Naive thymus-derived CD8-positive, alpha-beta T cell (primary cell): ENCODE measurements at places on chromosomes 12 and 14.
A peak's percentile ranks its signal among the peaks of the same experiment; 100 is the strongest.

DNA sequence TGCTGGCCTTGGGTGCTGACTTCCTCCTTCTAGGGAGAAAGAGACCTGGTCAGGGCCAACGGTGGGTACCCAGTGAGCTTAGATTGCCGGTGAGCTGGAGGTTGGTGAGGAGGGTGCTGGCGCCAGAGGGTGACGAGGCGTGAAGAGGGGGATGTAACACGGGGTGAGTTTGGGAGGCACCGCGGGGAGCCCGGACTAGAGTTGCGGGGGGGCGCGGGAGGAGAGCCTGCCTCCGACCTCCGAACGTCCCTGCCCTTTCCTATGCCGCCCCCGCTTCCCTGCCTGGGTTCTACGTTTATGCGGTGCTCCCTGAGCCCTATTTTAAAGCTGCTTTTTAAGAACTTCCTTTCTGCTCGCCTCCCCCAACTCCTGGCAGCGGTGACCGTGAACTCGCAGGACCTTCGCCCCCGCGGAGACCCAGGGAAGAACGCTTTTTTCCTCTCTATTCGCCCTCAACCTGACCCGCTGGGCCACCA lies 18.6 kb downstream of the OR6S1 start:
- H3K27ac ChIP-seq: no peak overlapping the region
- DNase-seq: no peak
- peak overlapping the region; percentile 60 for H3K4me3 ChIP-seq
- no peaks in the 10 kb centered on the region for H3K27me3 ChIP-seq
- no peaks in the 10 kb centered on the region for H3K36me3 ChIP-seq
- H3K4me1 ChIP-seq: peaks cover 58% of the 10 kb centered on the region

DNA sequence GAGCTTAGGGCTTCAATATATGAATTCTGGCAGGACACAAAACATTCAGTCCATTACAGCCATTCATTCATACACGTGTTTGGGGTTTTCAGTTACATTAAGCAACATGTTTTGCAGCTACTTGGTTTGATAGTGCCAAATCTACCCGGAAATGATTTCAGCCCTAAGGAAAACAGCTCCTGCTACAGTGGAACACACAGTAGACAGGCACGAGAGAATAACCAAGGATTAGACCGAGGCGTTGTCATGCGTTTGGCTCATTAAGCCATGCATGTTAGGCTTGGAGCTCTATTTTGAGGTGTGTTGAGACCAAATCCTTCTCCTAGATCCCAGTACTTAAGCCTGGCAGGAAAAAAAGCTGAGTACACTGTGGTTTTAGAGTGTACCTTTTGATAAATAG lies 177.4 kb downstream of the PRKCH start:
- H3K4me1 ChIP-seq: peaks cover 78% of the 10 kb centered on the region
- H3K4me3 ChIP-seq: no peak overlapping the region
- peaks cover 8% of the 10 kb centered on the region for H3K36me3 ChIP-seq
- no peak for DNase-seq
- no peaks in the 10 kb centered on the region for H3K27me3 ChIP-seq

DNA sequence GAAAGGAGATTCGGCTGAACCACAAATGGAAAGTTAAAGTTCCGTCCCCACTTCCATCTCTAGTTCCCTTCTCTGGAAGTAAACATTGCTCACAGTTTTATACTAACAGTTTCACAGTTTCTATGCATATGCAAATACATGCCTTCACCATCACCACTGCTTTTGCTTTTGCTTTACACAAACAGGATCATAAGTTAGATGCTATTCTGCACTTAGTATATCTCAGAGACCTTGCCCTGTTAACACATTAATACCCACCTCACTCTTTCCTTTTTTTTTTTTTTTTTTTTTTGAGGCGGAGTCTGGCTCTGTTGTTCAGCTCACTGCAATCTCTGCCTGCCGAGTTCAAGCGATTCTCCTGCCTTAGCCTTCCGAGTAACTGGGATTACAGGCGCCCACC lies 890 bp downstream of the TEP1 start:
- peak overlapping the region; percentile 95 for H3K4me3 ChIP-seq
- H3K27me3 ChIP-seq: no peaks in the 10 kb centered on the region
- no peaks in the 10 kb centered on the region for H3K36me3 ChIP-seq
- no peak for DNase-seq

DNA sequence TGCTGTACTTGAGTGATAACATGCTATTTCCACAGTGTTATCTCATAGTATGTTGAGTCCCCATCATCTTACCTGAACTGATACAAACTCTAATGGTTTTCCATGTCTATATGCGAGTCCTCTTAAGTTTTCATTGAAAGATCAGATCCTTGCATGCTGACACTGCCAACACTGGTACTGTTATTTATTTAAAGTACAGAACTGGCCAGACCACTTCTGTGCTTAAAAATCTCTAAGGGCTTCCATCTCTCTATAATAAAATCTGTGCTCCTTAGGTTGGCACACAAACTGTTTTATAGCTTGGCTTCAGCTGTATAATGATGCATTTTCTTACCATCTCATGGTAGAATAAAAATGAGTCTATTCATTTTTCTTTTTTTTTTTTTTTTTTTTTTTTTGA lies 188.1 kb downstream of the ERC1 start:
- H3K4me1 ChIP-seq: no peaks in the 10 kb centered on the region
- H3K27ac ChIP-seq: no peak overlapping the region
- H3K27me3 ChIP-seq: no peaks in the 10 kb centered on the region
- H3K36me3 ChIP-seq: peaks cover 7% of the 10 kb centered on the region

GRCh38 chr14:58731465-58732293 lies 93.9 kb downstream of the DACT1 start:
- no peak overlapping the region for H3K27ac ChIP-seq
- H3K36me3 ChIP-seq: no peaks in the 10 kb centered on the region
- DNase-seq: no peak

GRCh38 chr12:79275631-79276030 lies 411.1 kb downstream of the SYT1 start:
- no peak overlapping the region for H3K27ac ChIP-seq
- peaks cover 2% of the 10 kb centered on the region for H3K27me3 ChIP-seq
- H3K4me3 ChIP-seq: no peak overlapping the region
- H3K4me1 ChIP-seq: no peaks in the 10 kb centered on the region
- no peaks in the 10 kb centered on the region for H3K36me3 ChIP-seq
- DNase-seq: no peak

GRCh38 chr14:104724981-104725771 lies 1.1 kb downstream of the ADSS1 start:
- peaks cover 3% of the 10 kb centered on the region for H3K4me1 ChIP-seq
- DNase-seq: no peak
- H3K27me3 ChIP-seq: no peaks in the 10 kb centered on the region
- peak overlapping the region; percentile 11 for H3K27ac ChIP-seq
- H3K36me3 ChIP-seq: no peaks in the 10 kb centered on the region

DNA sequence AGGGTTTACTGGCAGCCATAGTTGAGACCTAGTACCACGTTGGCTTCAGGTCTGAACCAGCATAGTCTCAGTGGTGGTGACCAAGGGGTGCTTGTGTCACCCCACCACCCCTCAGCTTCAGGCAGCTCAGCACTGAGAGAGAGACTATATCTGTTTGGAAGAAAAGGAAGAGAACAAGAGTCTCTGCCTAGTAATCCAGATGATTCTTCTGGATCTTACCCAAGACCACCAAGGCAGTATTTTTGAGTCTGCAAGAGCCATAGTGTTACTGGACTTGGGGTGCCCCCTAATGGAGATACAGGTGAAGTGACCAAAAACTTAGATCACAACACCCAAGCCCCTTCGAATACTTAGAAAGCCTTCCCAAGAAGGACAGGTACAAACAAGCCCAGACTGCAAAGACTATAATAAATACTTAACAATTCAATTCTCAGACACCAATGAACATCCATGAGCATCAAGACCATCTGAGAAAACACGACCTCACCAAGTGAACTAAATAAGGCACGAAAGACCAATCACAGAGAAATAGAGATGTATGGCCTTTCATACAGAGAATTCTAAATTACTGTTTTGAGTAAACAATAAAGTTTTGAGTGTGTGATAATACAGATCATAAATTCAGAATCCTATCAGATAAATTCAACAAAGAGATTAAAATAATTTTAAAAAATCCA lies 107.0 kb downstream of the HELB start:
- no peak overlapping the region for H3K4me3 ChIP-seq
- DNase-seq: no peak
- peaks cover 19% of the 10 kb centered on the region for H3K27me3 ChIP-seq
- no peaks in the 10 kb centered on the region for H3K4me1 ChIP-seq

DNA sequence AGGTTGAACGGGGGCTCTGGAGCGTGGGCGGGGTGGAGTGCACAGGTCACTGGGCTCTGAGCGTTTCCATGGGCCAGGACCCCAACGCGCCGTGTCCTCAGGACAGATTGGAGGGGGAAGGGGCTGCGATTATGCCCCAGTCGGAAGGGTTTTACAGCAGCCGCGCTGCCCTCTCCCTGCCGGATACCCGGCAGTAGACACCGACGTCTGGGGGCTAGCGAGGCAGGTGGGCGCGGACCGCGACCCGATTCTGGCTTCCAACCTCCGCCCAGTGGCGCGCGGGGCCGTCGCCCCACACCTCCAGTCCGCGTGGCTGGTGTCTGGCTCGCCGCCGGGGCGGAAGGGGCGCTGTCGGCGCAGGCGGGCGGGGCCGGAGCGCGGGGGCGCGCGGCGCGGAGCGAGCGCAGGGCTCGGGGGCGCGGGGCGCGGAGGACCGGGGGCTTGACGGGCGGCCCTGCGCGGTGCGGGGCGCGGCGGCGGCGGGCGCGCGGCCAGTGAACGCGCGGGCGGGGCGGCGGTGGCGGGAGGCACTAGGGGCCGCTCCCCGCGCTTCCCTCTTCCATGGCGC lies 2.4 kb upstream of the KIF26A start:
- no peaks in the 10 kb centered on the region for H3K36me3 ChIP-seq
- H3K27me3 ChIP-seq: peaks cover 30% of the 10 kb centered on the region
- no peak for DNase-seq
- no peak overlapping the region for H3K4me3 ChIP-seq
- H3K4me1 ChIP-seq: peaks cover 2% of the 10 kb centered on the region
- no peak overlapping the region for H3K27ac ChIP-seq

- H3K27ac ChIP-seq: no peak overlapping the region
- DNase-seq: no peak
- H3K4me1 ChIP-seq: no peaks in the 10 kb centered on the region
- H3K36me3 ChIP-seq: no peaks in the 10 kb centered on the region
- peaks cover 2% of the 10 kb centered on the region for H3K27me3 ChIP-seq
These were observed 123.5 kb downstream of the CAPZA3 start for GRCh38 chr12:18861287-18861858.

DNA sequence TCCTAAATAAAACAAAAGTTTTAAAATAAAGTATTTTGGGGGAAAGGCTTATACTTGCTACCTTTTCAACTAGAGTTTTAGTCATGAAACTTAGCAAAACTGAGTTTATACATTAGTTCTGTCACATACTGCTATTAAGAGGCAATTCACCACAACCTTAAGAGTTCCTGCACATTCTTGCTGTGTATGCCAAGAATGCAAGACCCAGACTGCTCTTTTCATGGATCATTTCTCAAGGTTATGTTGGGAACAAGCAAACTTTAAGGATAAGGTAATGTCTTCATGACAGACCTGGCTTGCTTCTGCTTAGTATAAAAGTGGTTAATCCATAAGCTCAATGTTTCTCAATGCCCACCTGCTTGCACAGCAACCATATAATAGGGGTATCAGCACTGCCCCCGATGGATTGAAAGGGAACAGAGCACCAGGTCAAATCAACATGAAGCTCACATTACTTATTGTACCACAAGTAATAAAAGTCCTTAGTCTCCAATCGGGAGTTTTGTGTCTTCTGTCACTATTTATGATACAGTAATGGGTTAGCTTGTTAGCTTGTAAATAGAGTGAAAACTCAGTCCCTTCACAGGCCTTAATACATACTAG lies 67.6 kb downstream of the KIF21A start:
- H3K36me3 ChIP-seq: no peaks in the 10 kb centered on the region
- no peak overlapping the region for H3K4me3 ChIP-seq
- H3K27ac ChIP-seq: no peak overlapping the region
- DNase-seq: no peak

DNA sequence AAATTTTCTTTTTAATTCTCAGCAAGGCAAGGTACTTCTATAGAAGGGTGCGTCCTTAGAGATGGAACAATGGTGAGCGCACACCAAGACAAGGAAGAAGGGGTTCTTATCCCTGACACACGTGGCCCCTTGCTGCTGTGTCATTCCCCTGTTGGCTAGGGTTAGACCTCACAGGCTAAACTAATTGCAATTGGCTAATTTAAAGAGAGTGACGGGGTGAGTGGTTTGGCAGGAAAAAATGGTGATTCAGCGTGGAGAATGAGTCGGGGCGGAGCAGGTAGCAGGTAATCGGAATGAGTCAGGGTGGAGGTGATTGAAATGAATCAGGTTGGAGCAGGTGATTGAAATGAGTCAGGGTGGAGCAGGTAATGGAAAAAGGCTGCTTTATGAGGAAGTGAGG lies 36.3 kb upstream of the HECTD1 start:
- no peak for DNase-seq
- H3K27me3 ChIP-seq: peaks cover 5% of the 10 kb centered on the region
- peaks cover 12% of the 10 kb centered on the region for H3K4me1 ChIP-seq
- no peak overlapping the region for H3K4me3 ChIP-seq
- H3K27ac ChIP-seq: no peak overlapping the region
- no peaks in the 10 kb centered on the region for H3K36me3 ChIP-seq

GRCh38 chr14:75725481-75725880 lies 64.4 kb downstream of the TTLL5 start:
- no peaks in the 10 kb centered on the region for H3K27me3 ChIP-seq
- H3K27ac ChIP-seq: no peak overlapping the region
- no peak overlapping the region for H3K4me3 ChIP-seq

GRCh38 chr12:88432531-88433490 lies 147.5 kb downstream of the KITLG start:
- H3K4me3 ChIP-seq: no peak overlapping the region
- no peaks in the 10 kb centered on the region for H3K36me3 ChIP-seq
- no peaks in the 10 kb centered on the region for H3K4me1 ChIP-seq
- DNase-seq: no peak

- peaks cover 4% of the 10 kb centered on the region for H3K27me3 ChIP-seq
- no peaks in the 10 kb centered on the region for H3K36me3 ChIP-seq
- no peak overlapping the region for H3K4me3 ChIP-seq
- H3K27ac ChIP-seq: no peak overlapping the region
- DNase-seq: no peak
These were observed 2.5 kb upstream of the SERPINA10 start for GRCh38 chr14:94295360-94296180.

- no peak overlapping the region for H3K4me3 ChIP-seq
- no peaks in the 10 kb centered on the region for H3K4me1 ChIP-seq
- no peaks in the 10 kb centered on the region for H3K36me3 ChIP-seq
- no peaks in the 10 kb centered on the region for H3K27me3 ChIP-seq
These were observed 200.2 kb upstream of the NUDT4 start for GRCh38 chr12:93177208-93178153.

GRCh38 chr12:91316161-91316906 lies 133.7 kb upstream of the DCN start:
- H3K4me1 ChIP-seq: no peaks in the 10 kb centered on the region
- DNase-seq: no peak
- no peaks in the 10 kb centered on the region for H3K36me3 ChIP-seq
- no peak overlapping the region for H3K27ac ChIP-seq
- H3K27me3 ChIP-seq: peaks cover 16% of the 10 kb centered on the region

GRCh38 chr12:15688202-15688736 lies 100.9 kb downstream of the EPS8 start:
- no peaks in the 10 kb centered on the region for H3K4me1 ChIP-seq
- peaks cover 5% of the 10 kb centered on the region for H3K27me3 ChIP-seq

GRCh38 chr14:68135028-68135427 lies 315.4 kb downstream of the RAD51B start:
- H3K4me1 ChIP-seq: no peaks in the 10 kb centered on the region
- DNase-seq: no peak
- H3K27me3 ChIP-seq: no peaks in the 10 kb centered on the region
- H3K27ac ChIP-seq: no peak overlapping the region
- H3K4me3 ChIP-seq: no peak overlapping the region
